ENCODE measurements at places on chromosomes 5 and 9. TPM values are rescaled to one million over a fixed set of nuclear protein-coding genes. Genes with fewer than 3 reads are reported as not detected.

Gene FBXL7
- total RNA-seq: 4.2 TPM

Gene PCDHA10
- 0.33 TPM for total RNA-seq

Gene PCDHB3
- 0.77 TPM for total RNA-seq

Gene GPR151
- not detected for total RNA-seq

Gene HTR4
- not detected for total RNA-seq

Gene SPATA6L
- 1.1 TPM for total RNA-seq

Gene HRH2
- total RNA-seq: not detected

Gene CENPK
- total RNA-seq: 37.4 TPM

Gene PCDHGC4
- 2.4 TPM for total RNA-seq

Gene PCDHA8
- total RNA-seq: 0.12 TPM

Gene CKMT2
- 25.2 TPM for total RNA-seq

Gene OBP2B
- total RNA-seq: not detected

Gene RXFP3
- total RNA-seq: not detected

Gene PCDHAC2
- 1.9 TPM for total RNA-seq

Gene OLFML2A
- 39.5 TPM for total RNA-seq

Gene IL3
- total RNA-seq: not detected

Gene ERAP2
- total RNA-seq: 50.8 TPM

Gene KIAA0825
- total RNA-seq: 3.6 TPM

Gene S100Z
- total RNA-seq: not detected
